ENCODE measurements at places on chromosomes 12 and 14. TPM values are rescaled to one million over a fixed set of nuclear protein-coding genes. Genes with fewer than 3 reads are reported as not detected.

Gene AMHR2
- not detected for total RNA-seq

Gene PIWIL1
- total RNA-seq: not detected

Gene ANKRD33
- total RNA-seq: not detected

Gene CD163L1
- total RNA-seq: not detected

Gene ZNF664
- 49.6 TPM for total RNA-seq

Gene RIPK3
- 36.5 TPM for total RNA-seq

Gene BEGAIN
- total RNA-seq: 1.4 TPM

Gene COX8C
- total RNA-seq: not detected

Gene GPX2
- not detected for total RNA-seq

Gene SLC6A15
- not detected for total RNA-seq

Gene TCL1B
- total RNA-seq: not detected

Gene MANSC1
- total RNA-seq: 0.23 TPM

Gene DNAJC22
- total RNA-seq: not detected

Gene HNRNPC
- 543 TPM for total RNA-seq

Gene TOMM20L
- total RNA-seq: not detected

Gene KCNK13
- total RNA-seq: 0.08 TPM

Gene CLEC2A
- not detected for total RNA-seq

Gene DDHD1
- 55.4 TPM for total RNA-seq

Gene PELI2
- total RNA-seq: 9.9 TPM

Gene P2RX7
- total RNA-seq: 52.1 TPM

Gene TMEM30B
- 0.55 TPM for total RNA-seq

Gene FOXA1
- total RNA-seq: not detected

Gene SYNDIG1L
- total RNA-seq: not detected

Gene RPL10L
- total RNA-seq: not detected

Gene SLC25A21
- not detected for total RNA-seq

Gene TGM1
- total RNA-seq: 4.5 TPM

Gene GLI1
- total RNA-seq: 0.88 TPM

Gene IL31
- total RNA-seq: not detected

Gene NRXN3
- not detected for total RNA-seq

Gene JAG2
- 6.9 TPM for total RNA-seq

Gene FAM90A1
- 0.19 TPM for total RNA-seq

Gene REM2
- 1.1 TPM for total RNA-seq

Gene OLR1
- not detected for total RNA-seq

Gene CKAP4
- total RNA-seq: 5.1 TPM

Measured in activated naive CD4-positive, alpha-beta T cell treated with anti-CD3 and anti-CD28 coated beads, Interleukin-2, amount 10 ng/mL, durations not matched to agents 5 hours and 36 hours (primary cell).